ENCODE measurements at places on chromosomes 1 and 21.

DNA sequence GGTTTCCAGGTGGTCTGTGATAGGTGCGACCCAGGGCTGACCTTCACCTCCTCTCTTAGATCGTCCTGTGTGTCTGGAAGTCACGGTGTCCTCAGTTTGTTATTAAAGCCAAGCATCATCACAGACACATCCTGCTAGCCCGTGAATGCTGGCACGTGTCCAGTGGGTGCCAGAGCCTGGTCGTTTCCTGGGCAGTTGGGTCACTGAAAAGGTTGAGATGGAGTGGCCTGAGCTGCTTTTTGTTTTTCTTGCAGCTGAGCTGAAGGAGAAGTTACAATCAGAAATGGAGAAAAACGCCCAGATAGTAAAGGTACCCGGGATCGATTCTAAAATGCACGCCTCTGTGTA lies 23.2 kb downstream of the PCNT start:
- DNase-seq: no peak

DNA sequence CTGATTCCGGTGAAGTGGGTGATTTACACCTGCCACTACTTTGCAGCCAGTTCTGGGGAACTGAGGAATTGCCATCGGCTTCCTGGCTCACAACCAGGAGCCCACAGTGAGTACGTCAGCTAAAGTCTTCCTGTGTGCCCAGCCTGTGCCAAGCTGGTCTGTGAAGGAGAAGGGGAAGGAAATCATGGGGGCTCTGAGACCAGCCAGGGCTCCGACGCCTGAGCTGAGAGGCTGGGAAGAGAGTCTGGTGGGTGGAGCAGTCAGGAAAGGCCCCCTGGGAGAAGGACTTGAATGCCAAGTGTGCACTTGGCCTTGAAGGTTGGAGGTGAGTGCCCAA lies 1.2 kb downstream of the LURAP1 start:
- DNase-seq: no peak

DNA sequence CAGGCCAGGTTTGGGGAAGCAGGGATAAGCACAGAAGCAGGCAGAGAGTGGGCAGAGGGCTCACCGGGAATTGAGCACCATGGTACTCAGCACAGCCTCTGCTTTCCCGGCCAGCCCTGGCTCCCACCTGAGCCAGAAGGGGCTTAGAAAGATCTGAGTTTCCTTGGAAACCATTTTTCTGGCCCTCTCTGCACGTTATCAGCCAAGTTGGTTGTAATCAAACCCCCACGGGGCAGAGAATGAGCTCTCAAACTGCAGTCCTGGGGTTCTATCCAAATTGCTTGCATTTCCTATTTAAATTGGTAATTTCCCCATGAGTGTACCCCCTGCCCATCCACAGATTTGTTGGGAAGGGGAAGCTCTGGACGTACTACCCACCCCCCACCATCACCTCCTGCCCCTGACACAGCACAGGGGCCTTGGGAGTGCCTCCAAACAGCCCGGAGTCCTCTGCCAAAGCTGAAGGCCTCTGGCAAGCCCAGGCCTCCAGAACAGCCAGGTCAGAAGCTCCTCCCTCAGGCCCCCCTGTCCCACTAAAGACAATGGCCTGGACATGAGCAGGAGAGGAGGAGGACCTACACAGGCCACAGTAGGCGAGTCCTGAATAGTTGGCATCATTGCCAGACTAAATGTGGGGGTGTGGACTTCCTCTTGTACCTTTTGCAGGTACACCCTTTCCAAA lies 42.7 kb upstream of the GJB5 start:
- DNase-seq: no peak

DNA sequence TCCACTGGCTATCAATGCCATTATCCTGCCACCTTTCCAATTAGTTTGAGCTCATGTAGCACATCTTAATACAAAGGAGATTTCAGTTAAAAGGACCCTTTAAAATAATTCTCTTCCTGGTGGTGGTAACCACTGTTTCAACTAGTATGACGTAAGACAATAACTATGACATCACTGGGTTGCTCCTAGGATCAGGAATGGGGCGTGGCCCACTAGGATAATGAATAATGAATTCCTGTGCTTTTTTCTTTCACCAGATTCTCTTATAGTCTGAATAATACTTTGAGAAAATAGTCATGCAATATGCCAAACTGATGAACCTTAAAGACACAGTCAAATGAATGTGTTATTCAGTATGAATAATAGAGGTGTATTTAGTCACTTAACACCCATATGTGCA lies 10.6 kb upstream of the KIFAP3 start:
- DNase-seq: peak; percentile 28

DNA sequence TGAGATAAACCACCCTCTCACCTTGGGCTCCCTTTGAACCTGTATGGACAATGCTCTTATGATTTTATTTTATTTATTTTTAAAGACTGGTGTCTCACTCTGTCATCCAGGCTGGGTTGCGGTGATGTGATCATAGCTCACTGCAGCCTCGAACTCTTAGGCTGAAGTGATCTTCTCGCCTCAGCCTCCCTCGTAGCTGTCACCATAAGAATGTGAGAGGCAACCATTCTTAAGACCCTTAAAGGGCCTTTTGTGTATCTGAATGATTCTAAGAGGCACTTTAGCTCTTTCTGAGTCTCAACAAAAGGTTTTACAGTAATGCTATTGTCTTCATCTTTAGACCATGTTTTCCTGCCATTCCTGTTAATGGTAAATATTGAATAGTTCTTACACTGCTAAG lies 67.0 kb downstream of the IVNS1ABP start:
- DNase-seq: no peak

DNA sequence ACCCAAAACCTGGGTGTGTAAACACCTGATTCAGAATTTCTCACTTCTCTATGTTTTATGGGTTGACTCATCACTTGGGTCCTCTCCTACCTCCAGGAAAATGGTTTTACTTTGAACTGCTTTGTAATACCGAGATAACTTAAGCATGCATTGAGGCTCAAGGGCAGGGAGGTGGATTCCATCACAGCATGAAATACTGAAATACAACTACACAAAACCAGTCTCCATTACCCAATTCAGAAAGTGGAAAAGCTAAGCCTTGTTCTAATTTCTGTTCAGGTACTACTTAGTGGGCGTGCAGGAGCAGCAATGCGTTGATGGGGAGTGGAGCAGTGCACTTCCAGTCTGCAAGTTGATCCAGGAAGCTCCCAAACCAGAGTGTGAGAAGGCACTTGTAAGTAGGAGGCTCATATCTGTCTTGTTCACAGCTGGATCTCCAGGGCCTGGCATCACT lies 6.1 kb upstream of the C4BPA start:
- DNase-seq: no peak

DNA sequence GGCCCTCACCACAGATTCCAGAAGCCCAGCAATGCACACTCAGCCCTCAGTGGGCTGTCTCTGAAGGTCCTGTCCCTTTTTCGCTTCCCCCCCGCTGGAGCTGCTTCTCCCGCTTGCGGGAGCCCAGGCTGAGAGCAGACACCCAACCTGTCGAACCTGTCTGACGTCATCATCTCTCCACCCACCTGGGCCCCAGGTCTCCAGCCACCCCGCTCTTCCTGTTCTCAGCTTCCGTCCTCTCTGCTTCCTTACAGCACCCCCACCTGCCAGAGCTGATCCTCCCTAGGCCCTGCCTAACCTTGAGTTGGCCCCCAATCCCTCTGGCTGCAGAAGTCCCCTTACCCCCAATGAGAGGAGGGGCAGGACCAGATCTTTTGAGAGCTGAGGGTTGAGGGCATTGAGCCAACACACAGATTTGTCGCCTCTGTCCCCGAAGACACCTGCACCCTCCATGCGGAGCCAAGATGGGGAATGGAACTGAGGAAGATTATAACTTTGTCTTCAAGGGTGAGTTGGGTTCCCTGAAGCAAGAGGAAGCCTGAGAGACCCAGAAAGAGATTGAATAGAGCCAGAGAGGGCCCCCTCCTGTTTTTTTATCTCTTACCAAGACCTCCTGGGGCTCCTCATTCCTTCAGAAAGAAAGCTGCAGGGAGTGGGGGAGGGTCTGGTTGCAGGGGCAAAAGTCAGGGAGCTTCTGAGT lies at the start of gene RAB25:
Gene RAB25, plus strand, starts transcription at position 224 of the 700 bp plus-strand sequence. Its CDS starts 241 bp downstream, at position 465.
- DNase-seq: no peak

- DNase-seq: no peak
These were observed 24.8 kb upstream of the PSEN2 start for GRCh38 chr1:226845624-226846023.

GRCh38 chr1:98709906-98710305 lies 48.4 kb downstream of the SNX7 start:
- DNase-seq: no peak

- peak; percentile 81 for DNase-seq
These were observed 740.6 kb downstream of the RWDD3 start for GRCh38 chr1:95974586-95974985.

DNA sequence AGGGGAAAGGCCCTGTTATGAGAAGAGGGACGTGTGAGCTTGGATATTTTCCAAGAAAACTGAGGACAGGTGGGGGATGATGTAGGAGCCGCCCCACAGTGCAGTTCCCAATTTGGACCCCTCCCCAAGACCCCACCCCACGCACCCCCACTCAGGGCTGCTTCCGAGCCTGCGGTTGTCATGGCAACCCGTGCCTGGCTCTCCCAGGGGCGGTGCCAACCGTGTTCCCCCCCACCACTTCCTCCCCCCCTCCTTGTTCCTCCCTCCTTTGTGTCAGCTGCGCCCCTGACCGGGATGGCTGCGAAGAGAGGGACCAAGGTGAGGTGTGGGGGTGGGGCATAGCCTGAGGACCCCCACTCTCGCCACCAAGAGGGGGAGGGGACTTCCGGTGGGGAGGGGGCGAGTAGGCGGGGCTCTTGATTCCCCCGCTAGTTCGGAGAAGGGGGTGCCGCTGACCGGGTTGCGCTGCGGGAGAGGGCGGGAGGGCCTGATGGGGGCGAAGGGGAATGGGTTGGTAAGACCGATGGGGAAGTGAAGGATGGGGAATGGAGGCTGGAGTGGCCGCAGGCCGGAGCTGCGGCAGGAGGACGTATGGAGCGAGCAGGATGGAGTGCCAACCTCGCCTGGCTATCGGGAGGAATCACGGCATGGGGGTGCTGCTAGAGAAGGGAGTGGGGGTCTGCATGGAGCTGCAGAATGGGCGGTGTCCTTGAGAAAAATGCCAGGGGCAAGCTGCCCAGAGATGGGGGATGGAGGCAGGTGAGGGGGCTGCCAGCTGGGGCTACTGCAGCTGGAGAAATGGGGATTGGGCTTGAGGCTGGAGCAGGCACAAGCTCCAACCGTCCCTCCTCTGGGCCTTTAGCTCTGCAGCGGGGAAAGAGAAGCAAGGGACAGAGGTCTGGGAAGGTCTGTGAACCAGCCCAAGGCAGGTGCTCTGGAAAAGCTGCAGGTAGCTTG lies 953 bp downstream of the TRIM46 start:
- peak; percentile 54 for DNase-seq

DNA sequence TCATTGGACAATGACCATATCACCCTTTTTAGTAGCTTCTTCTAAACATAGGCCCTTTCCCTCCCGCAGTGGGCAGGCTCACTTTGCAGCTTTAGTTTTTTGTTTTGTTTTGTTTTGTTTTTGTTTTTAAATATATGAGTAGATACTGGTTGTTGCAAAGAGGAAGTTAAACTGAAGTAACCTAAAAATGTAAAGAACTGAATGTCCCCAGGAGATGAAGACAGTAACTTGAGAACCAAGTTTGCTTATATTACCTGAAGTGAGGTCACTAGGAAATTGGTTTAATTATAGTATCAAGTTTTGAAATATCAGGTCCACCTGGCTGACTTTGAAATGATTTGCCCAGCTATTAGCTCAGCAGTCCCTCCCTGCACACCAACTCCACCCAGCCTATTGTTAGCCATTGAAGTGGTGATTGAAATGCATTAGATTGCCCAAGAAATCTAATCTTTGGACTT lies 18.2 kb downstream of the SMAP2 start:
- no peak for DNase-seq

- DNase-seq: no peak
These were observed 196.9 kb upstream of the C8B start for GRCh38 chr1:57162607-57163261.

DNA sequence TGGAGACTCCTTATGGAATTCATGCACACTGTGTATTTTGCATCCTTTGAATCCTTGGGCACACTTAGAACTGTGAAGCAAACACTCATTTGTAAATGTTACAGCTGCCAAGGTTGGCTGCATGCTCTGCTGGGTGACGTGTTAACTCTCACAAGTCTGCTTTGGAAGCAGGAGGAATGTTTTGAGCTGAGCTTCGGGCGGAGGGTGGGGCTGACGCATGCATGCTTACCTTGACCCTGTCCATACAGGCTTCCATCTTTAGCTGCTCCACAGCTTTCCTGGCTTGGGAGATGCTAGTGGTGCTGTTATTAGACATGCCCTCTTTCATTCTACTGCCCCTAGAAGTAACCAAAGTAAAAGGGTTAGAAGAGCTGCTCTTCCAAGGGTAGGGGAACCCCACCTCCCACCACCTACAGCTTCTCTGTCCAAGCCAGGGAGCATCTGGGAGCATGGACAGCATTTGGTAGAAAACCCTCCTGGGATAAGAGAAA lies 66.0 kb downstream of the GNG4 start:
- no peak for DNase-seq

DNA sequence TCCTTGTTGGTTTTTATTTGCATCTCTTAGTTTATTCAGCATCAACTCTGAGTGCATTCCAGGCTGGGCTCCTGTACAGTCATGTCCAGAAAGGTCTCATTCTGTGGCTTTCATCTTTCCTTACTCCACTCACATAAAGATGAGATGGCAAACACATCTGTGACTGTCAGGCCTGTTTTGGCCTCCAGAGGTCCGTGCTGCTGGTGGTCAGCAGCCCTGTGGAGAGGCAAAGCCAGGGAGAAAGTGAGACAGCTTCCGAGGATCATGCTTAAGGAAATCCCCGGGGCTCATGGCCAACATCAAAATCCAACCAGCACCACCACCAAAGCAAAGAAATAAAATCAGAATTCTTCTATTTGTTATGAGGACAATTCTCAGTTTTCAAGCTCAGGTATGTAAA lies 96.1 kb upstream of the HIVEP3 start:
- no peak for DNase-seq

GRCh38 chr1:34758751-34759150 lies 789 bp upstream of the GJB4 start:
- no peak for DNase-seq

DNA sequence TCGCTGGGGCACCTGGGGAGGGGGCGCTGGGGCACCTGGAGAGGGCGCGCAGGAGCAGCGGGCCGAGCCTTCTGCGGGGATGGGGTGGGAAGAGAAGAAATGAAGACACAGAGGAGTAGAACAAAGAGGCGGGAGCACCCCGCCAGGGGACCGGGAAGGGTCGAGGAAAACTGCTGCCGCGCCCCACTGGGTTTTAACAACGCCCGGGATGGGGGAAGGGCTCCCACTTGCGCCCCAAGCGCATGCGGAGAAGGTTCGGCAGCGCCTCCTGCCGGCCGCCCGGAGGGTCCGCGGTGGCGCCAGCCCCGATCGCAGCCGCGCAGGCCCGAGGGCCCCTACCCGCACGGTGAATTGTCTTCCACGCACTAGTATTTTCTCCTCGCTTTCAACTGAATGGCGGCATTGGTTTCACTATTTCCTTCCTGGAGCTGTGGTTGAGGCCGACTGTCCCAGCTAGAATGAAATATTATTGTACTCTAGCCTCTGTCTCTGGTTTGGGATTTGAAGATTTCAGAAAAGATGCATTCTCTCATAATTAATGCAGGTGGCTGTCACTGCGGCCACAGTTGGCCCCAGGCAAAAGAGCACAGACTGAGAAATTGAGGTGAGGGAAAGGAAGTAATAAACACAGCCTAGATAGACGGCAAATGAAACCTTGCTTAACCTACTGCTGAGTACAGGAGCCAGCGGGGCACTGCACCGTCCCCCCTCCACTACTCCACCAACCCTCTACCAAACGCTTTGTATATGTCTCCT lies 57.3 kb downstream of the MAB21L3 start:
- DNase-seq: peak; percentile 71

GRCh38 chr1:238458899-238459298 lies 568.2 kb upstream of the ZP4 start:
- DNase-seq: peak; percentile 10

All from fibroblast of skin of scalp (primary cell).